ENCODE measurements at places on chromosomes 13 and 19. TPM values are rescaled to one million over a fixed set of nuclear protein-coding genes. Genes with fewer than 3 reads are reported as not detected.

The SHC2 gene
- total RNA-seq: 9.7 TPM

The PSPN gene
- total RNA-seq: 2.2 TPM

The MPND gene
- total RNA-seq: 14.3 TPM

The TMC4 gene
- 7.4 TPM for total RNA-seq

The AMER2 gene
- not detected for total RNA-seq

The GPC6 gene
- 37.4 TPM for total RNA-seq

The KLF1 gene
- total RNA-seq: 0.39 TPM

The LYL1 gene
- total RNA-seq: 8.7 TPM

The GEMIN7 gene
- 8.0 TPM for total RNA-seq

The PROZ gene
- total RNA-seq: not detected

The TEX29 gene
- 1.8 TPM for total RNA-seq

The RGCC gene
- 66.2 TPM for total RNA-seq

The ZNF99 gene
- total RNA-seq: 0.51 TPM

The TUBA3C gene
- total RNA-seq: not detected

The FLT1 gene
- total RNA-seq: 32.8 TPM
